Karpas-422 (cell line): ENCODE measurements at places on chromosomes 1 and 21. TPM values are rescaled to one million over a fixed set of nuclear protein-coding genes. Genes with fewer than 3 reads are reported as not detected.

GRCh38 chr1:25814549-25815087 is 5.1 kb upstream of the MTFR1L start:
- DNase-seq, result no peak

DNA sequence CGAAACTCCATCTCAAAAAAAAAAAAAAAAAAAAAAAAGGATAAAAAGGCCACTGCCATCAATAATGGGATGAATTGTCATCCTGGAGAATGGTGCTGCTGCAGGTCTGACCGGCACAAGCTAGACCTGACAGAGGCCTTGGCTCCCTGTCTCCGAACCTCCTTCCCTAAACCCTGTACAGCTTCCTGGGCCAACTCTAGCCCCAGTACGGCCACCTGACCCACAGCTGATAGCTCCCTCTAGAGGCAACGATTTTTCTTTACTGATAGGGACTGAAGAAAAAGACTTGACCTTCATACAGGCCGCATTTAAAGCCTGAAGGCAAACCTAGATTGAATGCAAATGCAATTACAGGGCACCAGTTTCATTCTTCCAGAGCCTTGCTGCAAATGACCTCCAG is 30.7 kb downstream of the NOL9 start:
- DNase-seq, result peak; percentile 62

DNA sequence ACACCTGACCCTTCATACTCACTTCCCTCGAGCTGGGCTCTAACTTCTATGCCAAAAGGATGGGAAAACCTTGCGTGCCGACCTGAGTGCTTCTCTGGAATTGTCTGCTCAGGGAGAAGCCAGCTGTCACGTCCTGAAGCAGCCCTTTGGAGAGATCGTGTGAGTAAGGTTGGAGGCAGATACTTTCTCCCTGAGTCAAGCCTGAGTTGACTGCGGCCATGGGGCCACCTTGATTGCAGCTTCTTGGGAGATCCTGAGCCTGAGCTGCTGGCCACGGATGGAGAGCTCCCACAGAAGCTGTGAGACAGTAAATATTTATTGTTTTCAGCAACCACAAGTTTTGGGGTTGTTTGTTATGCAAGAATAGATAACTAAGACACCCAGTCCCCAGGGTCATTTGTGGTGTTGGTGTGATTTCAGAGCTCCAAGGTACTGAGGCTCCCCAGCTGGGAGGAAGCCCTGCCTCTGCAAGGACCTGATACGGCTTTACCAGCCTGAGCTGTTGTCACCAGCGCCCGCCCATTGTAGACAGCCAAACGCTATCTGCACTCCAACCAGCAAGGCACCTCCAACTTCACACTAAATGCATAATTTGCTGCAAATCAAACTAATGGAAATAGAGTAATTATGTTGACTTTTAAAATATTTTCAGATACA is 531.6 kb downstream of the PTPRU start:
- no peak for DNase-seq

The TNFAIP8L2 gene
- total RNA-seq, result 29.3 and 30.7 TPM in 2 replicates

- no peak for DNase-seq
Observed at GRCh38 chr21:44363278-44363677, 9.9 kb downstream of the TRPM2 start.

DNA sequence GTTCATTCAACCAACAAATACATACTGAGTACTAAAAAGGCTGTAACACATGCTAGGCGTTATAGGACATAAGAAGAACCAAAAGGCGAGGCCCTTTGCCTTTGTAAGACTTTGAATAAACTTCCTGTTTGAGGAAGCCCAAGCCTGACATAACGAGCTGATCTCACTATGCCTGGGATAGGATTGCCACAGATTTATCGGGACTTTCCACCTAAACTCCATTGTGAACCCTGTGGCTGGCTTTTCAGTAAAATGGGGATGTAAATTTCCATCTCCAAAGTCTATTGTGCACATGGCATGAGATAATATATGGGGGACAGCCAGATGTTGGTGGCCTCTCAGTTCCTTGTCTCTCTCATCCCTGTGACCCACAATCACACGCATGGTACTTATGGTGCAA is 41.9 kb downstream of the LMO4 start:
- no peak for DNase-seq

- DNase-seq, result no peak
Observed at GRCh38 chr21:45528981-45529784, 13.1 kb downstream of the SLC19A1 start.

- DNase-seq, result no peak
Observed at GRCh38 chr1:227712648-227713047, 22.5 kb downstream of the JMJD4 start.

- no peak for DNase-seq
Observed at GRCh38 chr1:199858856-199859255, 168.7 kb upstream of the NR5A2 start.

DNA sequence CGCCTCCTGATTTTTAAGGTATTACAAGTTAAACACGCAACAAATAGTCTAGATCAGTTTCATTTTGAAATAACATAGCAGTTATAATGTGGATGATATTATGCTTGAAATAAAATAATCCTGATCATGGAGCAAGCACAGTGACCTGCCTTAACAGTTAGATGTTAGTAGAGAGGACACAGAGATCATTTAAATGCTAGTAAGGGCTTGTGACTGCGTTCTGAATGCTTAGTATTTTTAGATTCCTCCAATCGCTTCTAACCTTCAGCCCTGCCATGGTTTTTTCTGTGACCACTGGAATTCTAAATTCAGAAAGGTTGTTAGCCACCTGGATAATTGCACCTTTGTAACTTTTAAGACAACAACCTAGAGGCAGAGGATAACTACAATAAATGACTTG is 46.4 kb downstream of the KIF26B start:
- DNase-seq, result no peak

The GSTM5 gene
- not detected in 2 replicates for total RNA-seq

DNA sequence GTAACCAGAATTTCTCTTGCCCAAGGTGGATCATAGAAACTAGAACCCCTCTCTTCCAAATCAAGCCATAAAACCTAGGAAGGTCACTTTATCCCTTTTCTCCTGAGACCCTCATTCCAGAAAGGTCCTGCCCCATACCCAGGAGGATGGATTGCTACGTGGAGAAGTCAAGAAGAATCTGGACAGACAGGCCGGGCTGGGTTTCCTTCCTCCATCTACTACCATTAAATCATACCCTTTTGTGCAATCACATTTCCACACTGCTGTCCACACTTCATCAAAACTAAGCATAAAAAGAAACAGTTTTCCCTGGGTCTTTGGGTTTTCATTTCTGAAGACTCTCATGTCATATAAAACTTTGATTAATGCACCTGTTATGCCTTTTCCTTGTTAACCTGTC is 65.4 kb downstream of the C21orf91 start:
- DNase-seq, result no peak

DNA sequence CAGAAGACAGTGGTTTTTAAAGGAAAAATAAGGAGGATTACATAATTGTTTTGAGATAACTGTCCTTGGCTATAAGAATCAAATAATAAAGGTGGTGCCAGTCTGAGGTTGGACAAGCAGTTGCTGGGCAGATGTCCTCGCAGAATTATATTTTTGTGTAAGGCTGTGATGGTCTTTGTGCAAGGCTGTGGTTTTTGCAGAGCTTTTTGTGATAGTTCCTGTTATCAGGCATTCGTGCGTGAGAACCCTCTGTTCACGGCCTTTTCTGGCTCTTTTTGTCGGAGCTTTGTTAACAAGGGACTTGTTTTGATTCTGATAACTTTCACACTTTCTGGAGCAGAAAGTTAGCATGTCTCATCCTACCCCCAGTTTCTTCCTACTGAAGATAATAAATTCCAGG is 33.4 kb downstream of the SH3BP5L start:
- peak; percentile 55 for DNase-seq
